Brain microvascular endothelial cell (primary cell): ENCODE measurements at places on chromosomes 16 and 17.
A peak's percentile ranks its signal among the peaks of the same experiment; 100 is the strongest.

DNA sequence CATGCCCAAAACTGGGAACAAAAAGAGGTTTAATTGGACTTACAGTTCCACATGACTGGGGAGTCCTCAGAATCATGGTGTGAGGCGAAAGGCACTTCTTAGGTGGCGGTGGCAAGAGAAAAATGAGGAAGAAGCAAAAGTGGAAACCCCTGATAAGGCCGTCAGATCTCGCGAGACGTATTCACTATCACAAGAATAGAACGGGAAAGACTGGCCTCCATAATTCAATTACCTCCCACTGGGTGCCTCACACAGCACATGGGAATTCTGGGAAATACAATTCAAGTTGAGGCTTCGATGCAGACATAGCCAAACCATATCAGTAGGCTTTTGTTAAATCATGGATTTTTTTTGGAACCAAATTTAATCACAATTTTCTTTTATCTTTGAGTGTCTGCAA, 24.4 kb downstream of the RBL2 start:
- DNase-seq: no peak

DNA sequence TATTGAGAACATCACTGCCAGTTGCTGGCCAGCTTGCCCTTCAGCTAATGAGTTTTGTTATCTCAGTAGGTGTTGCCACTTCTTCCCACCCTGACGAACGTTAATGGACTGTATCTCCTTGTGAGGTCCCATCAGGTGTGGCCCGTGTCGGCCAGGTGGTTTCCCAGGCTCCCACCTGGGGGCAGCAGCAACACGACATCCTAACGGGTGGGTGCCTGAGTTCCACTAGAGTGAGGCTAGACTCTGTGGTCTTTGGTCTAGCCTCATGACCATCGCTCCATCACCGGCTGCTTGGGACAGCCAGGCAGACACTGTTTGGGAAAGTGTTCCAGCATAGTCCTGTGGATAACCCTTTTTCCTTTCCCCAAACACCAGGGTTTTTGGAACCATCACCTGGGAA, 45.6 kb upstream of the LCMT1 start:
- no peak for DNase-seq

DNA sequence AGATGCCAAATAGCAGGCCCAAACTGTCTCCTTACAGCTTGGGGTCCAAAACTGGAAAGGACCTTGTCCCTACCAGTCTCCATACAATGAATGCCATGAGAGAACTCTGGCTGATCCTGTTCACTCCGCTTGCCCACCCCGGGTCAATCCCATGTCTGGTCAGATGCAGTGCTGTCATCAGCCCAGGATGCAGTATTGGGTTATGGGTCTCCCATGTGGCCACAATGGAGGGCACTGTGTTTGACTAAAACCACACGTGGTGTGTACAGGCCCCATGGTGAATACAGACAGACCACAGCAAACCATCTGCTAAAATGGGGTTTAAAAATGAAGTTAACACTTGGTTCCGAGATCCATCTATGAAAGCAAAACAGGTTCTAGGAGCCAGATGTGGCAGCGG, 20.4 kb downstream of the TRIM16 start:
- DNase-seq: no peak

DNA sequence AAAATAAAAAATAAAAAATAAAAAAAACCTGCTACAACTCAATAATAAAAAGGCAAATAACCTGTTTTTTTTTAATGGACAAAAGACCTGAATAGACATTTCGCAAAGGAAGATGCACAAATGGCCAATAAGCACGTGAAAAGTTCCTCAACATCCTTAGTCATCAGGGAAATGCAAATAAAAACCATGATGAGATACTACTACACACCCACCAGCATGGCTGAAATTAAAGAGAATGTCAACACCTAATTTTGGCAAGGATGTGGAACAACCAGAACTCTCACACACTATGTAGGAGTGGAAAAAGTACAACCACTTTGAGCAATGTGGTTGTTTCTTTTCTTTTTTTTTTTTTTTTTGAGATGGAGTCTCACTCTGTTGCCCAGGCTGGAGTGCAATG, 24.6 kb downstream of the COG7 start:
- DNase-seq: no peak

DNA sequence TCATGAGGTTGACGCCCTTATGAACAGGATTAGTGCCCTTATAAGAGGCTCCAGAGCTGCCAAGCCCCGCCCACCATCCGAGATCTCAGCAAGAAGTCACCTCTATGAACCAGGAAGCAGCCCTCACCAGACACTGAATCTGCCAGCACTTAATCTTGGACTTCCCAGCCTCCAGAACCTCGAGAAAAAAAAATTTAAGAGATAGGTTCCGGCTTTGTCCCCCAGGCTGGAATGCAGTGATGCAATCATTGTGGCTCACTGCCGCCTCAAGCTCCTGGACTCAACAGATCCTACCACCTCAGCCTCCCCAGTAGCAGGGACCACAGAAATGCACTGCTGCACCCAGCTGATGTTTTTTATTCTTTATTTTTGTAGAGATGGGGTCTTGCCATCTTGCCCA, 22.5 kb upstream of the ADCY9 start:
- DNase-seq: no peak

DNA sequence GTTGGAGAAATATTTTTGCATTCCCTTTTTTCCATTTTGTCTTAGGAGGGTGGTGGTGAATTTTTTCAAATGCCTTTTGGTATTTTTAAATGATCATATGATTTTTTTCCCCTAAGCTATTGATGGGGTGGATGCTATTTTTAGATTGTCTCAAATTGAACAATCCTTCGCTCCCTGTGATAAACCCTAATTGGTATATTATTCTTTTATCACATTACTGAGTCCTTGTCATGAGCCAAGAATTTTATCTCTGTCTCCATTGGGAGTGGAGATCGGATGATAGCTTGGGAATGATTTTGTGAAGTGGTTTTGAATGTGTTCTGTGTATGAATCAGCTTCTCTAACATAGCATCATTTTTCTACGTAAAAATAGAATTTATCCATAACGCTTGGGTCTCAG, 15.4 kb downstream of the NECAB2 start:
- DNase-seq: peak; percentile 15

- no peak for DNase-seq
Observed at GRCh38 chr16:86503830-86504229, 6.5 kb upstream of the FOXF1 start.

DNA sequence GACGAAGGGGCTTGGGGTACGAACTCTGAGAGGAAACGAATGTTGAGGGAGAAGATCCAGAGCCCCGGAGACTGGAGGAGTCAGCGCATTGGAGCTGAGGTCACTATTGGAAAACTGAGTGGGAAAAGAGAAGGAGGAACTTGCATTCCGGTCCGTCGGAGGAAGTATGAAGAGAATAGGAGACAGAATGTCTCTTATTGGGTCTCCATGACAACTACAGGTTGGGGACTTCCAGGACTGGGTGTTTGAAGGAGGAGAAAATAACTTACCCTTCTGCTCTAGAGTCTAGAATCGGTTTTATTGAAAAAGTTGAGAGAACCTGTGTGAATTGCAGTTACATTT, 537 bp downstream of the GOSR1 start:
- peak; percentile 7 for DNase-seq

- no peak for DNase-seq
Observed at GRCh38 chr16:74742051-74742481, 32.6 kb downstream of the FA2H start.

DNA sequence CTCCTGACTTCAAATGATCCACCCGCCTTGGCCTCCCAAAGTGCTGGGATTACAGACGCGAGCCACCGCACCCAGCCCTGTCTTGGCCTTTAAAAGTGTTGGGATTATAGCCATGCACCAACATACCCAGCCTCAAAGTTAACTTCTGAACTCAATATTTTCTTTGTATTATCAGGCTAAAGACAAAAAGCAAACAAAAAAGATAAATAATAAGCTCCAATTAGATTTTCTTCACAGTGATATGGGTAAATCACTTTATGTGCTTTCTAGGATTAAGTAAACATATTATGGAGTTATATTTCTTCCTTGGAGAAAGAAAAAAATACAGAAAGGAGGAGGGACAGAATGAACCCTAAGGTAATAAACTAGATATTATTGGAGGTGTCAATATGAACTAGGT, 74.3 kb downstream of the FBXL20 start:
- no peak for DNase-seq

DNA sequence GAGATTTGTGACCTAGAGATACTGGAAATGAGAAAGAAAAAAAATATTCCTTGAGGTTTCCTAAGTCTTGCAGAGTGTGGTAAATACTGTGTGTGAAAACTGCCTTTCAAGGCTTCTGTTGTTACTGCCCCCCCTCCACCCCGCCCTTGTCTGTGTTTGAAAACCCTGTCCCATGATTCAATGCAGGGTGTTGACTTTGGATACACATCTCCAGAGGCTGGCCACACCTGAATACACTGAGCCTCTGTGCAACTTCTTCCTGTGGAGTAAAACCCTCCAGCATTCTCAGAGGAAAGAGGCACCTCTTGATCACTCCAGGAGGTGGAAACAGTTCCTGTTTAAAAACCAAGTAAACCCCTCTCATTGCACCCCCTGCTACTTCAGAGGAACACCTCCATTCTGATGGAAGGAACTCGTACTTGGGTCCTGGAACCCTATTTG, 123.0 kb upstream of the CACNG5 start:
- DNase-seq: no peak

DNA sequence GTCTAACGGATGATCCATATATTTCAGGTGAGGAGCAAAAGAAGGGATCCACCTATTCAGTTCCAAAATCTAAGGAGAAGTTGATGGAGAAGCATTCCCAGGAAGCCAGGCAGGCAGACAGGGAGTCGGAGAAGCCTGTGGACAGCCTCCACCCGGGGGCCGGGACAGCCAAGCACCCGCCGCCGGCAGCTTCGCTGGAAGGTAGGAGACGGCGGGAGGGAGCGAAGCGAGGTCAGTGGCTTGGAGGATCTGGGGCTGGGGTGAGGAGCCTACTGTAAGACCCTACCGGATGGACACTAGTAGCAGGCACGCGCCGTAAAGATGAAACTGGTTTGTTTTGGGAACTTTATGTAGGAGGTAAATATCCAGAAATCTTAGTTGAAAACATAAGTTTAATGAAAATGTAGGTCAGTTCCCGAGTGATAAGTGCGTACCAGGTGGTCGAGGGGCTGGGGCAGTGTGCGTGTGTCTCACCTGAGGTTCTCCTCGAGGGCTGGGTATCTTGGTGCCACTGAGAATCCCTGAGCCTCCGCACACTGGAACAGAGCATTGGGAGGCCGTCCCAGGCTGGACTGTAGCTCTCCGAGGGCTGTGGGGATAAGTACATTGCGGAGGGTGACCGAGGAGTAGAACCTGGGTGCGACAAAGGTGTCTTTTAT, 714 bp downstream of the SPATA33 start:
- DNase-seq: no peak

DNA sequence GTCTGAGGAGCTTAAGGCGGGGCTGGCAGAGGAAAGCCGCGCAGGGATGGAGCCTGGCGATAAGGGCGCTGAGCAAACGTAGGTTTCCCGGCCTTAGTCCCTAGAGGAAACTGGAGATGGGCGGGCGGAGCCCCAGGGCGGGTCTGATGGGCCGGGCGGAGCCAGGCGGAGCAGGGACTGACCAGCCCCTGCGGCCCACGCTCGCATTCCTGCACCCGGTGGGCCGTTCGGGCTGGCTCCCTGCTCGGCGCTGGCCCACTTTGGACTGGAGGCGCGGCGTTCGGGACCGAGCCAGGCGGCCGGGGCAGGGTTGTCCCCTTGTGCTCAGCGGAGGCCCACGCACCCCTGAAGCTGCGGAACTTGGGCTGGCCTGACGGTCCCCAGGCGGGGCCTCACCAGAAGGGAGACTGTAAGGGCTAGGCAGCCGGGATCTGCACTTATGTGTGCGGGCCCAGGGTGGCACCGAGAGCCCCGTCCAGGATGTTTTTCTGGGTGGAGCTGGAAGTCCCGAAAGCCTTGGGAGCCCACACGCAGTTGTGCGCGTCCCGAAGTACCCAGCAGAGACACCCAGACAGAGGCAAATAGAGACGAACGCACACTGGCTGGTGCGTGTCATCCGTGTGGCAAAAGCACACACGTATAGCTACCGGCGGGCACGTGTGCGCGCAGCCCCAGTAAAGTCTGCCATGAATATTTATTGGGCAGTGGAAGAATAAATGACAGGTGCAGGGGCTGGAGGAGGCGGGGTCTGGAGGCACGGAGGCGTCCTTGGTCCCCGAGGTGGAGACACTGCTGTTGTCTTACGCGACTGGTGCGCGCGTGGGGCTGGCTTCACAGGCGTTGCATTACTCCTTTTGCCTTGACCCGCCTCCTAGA, 1.4 kb downstream of the PYDC1 start:
- peak; percentile 16 for DNase-seq

- DNase-seq: no peak
Observed at GRCh38 chr16:22252317-22252716, 44.9 kb upstream of the POLR3E start.

- no peak for DNase-seq
Observed at GRCh38 chr17:17938388-17939107, 33.7 kb downstream of the TOM1L2 start.

GRCh38 chr17:77372444-77373298, 231.9 kb downstream of the SEC14L1 start:
- no peak for DNase-seq

- peak; percentile 27 for DNase-seq
Observed at GRCh38 chr17:45573924-45574770, 83.6 kb upstream of the PLEKHM1 start.

GRCh38 chr17:71407981-71408380, 712.8 kb upstream of the SOX9 start:
- DNase-seq: no peak

DNA sequence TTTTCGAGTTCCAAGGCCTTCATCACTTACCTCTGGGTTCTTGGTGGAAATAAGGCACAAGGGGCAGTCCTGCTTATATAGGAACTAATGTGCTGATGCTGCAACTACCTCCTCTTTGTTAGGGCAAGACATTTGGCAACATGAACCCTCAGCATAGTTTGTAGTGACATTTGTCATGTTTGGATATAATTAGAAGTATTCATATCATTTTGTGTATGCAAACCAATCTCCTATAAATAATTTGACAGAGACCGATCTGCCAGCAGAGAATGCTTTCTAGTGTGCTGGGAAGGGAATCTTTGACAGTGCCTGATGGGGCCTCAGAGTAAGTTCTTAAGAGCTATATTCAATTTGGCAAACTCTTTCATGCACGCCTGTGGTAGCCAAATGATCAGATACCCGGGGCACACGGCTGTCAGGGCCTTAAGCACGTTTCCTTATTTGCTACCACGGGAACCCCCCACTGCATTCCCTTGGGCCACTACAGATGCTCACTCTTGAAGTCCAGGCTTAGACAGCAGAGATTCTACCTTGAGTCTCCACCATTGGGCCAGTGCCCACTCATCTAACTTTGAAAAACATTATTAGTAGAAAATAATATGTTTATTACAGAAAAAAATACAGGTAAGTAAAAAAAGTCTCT, at the start of gene MYH8:
MYH8 (minus strand) TSS at position 51 of the 643 bp plus-strand sequence. CDS start 1,723 bp downstream, outside the sequence.
- no peak for DNase-seq

- DNase-seq: no peak
Observed at GRCh38 chr16:31715915-31716314, 157.7 kb upstream of the ZNF267 start.

- DNase-seq: no peak
Observed at GRCh38 chr16:50762241-50762640, 20.4 kb downstream of the CYLD start.
